Gastrocnemius medialis (tissue), 4 donors: ENCODE measurements at places on chromosomes 3 and 15. TPM values are rescaled to one million over a fixed set of nuclear protein-coding genes. Genes with fewer than 3 reads are reported as not detected.

GRCh38 chr3:198061119-198062067 lies 101.4 kb downstream of the LMLN start:
- no peak for DNase-seq

Gene GRM2
- 0.18 TPM for total RNA-seq

- DNase-seq, result no peak
Measured at GRCh38 chr3:41808152-41808551, 153.8 kb downstream of the ULK4 start.

- no peak for DNase-seq
Measured at GRCh38 chr3:72657666-72658065, 190.6 kb downstream of the SHQ1 start.

- DNase-seq, result peak; percentile 3
Measured at GRCh38 chr3:186024210-186024609, 84.7 kb downstream of the ETV5 start.

- DNase-seq, result no peak
Measured at GRCh38 chr3:180433152-180433551, 168.8 kb upstream of the TTC14 start.

GRCh38 chr15:64263567-64263966 lies 92.4 kb downstream of the CSNK1G1 start:
- DNase-seq, result no peak

- no peak for DNase-seq
Measured at GRCh38 chr3:18302517-18302916, 122.6 kb downstream of the SATB1 start.

Gene XCR1
- total RNA-seq, result not detected

Gene COPS2
- total RNA-seq, result 88.6 TPM

Gene GUCA1C
- not detected for total RNA-seq

DNA sequence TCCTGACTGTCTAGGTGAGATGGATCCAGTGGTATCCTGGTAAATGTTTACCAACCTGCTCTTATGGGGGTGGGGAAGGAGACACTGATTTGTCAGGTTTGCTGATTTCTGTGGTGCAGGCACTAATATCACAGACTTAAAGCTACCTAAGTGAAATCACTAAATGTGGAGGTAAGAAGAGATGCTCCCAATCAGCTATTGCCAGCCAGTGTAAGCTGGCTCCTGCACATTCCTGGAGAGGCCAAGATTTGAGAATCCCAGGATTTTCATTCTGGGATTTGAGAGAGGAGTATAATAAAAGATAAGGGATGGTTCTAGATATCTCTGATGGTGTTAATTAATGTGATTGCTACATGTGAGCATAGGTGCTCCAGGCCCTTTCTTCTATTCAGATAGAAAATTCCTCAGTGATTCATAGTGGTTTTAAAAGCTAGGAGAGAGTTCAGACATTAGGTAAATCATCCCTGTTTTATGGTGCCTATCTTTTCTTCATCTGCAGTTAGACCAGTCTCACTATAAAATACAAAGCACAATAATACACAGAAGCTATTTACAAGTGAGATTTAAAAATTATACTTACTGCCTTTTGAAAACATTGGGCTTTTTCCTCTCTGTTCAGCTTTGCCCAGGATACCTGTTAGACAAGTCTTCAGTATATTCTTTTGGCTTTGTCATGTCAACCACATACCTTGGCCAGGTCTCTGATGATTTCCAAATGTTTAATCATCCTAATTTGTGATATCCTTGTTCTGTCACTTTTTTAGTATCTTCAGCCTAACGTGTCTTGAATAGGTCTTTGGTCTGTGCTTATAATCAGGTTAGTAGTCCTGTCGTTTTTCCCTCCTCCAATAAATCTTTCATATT lies 90.9 kb downstream of the MBNL1 start:
- no peak for DNase-seq

- DNase-seq, result peak; percentile 66
Measured at GRCh38 chr15:73926219-73927002, at the start of gene LOXL1. Gene LOXL1, plus strand, starts transcription at chr15:73926462. Its CDS starts 322 bp downstream, at chr15:73926784.

Gene CA12
- total RNA-seq, result not detected

Gene PLSCR5
- total RNA-seq, result not detected

GRCh38 chr3:195094191-195094921 lies 176.6 kb downstream of the XXYLT1 start:
- no peak for DNase-seq

DNA sequence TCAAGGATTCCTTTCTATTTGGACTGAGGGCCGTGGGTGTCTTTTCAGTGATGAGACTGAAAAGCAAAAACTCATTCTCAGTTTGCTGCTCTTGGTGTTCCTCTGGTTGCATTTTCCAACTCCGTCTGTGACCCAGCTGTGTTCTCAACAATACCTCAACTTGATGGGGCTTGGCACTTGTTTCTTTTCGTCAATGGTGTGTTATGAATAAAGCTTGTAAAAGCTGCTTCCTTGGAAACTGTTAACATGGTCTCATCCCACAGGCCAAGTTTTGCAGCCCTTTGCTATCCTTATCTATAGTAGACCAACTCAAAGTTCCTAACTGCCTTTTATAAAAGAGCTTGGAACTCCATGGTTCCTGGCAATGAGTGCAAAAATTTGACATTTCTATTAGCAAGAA lies 142.5 kb upstream of the UBE2E1 start:
- no peak for DNase-seq

DNA sequence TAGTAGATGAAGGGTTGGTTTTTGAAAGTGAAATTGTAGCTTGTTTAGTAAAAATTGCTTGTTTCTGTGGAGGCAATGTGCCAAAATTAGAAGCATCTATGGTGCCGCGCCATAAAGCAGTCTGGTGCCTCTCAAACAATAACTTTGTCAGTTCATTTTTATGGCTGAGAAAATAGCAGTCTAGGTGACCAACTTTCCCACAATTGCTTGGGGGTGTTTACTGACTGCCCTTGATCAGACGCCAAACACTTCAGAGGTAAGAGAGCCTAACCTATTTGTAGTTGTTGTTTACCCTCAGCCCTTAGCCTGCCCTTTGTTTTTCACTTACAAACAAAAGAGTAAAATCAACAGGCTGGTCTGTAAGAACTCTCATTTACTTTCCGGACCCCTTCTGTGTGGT lies 174.5 kb downstream of the FNDC3B start:
- no peak for DNase-seq

DNA sequence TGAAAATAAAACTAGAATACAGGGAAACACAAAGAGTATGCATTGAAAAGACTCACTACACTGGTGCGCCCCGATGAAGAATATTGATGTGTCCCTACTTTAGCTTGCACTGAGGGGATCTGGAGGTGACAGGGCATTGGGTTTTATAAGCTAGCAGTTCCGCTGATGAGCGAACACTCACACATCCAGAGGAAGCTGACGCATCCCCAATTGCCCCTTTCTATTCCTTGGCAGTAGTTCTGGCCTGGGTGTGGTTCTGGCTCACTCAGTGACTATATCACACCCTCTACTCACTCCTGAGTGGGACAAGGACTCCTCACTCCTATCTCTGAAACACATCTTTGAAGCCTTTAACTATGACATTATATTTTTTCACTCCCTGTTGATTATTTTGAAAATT lies 71.0 kb downstream of the B3GNT5 start:
- no peak for DNase-seq

- DNase-seq, result no peak
Measured at GRCh38 chr15:73854265-73854664, 19.1 kb upstream of the TBC1D21 start.

DNA sequence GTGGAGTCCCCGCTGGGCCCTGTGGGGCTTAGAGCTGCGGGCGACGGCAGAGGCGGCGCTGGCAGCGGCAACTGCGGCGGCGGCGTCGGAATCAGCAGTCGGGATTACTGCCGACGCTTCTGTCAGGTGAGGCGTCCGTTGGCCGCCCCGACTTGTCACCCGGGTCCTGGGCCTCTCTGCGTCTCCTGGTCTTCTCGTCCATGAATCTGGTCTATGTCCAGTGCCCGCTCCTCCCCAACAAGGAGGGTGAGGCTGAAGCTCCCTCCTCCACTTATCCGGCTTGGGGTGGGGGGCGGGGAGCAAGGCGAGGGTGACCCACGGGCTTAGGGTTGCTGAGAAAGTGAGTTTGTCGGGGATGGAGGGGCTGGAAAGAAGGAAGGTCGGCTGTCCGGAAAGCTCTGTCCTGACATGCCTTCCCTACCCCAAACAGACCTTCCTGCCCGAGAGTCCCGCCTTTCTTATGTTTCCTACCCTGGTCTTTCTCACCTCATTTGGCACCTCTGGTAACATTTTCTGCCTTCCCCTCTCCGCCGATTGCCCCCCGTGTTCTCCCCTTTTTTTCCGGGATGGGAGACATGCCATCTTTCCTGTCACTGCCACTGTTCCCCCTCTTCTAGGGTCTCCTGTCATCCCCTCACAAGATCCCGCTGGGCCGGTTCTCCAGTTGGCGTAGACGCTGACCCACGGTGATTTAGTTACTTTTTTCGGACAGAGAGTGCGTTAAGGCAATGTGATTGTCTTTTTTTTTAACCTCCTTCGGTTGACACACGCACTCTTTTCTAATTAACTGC lies 520 bp downstream of the ZNF654 start:
- no peak for DNase-seq

DNA sequence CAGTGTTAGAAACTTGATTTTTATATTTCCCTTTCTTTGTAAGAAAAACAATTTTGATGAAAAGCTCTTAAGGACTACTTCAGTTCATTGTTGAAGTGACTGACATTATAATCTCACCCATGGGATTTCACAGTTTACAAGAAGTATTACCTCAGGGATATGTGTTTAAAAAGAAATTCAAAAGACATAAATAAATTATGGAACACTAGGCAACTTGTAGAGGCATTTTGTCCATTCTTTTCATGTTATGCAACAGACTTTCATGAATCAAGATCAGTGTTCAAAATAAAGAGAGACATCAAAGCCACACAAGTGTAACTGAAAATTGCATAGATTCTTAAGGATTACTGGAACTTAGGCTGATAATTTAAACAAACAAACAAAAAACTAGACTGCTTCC lies 196.8 kb upstream of the AGTR1 start:
- no peak for DNase-seq

Gene GABRR3
- not detected for total RNA-seq
